ENCODE measurements at places on chromosomes 11 and 22. TPM values are rescaled to one million over a fixed set of nuclear protein-coding genes. Genes with fewer than 3 reads are reported as not detected.

GRCh38 chr11:131471976-131472375 is 101.6 kb downstream of the NTM start:
- no peak for DNase-seq

The CRYBB3 gene
- total RNA-seq = not detected

The FAM180B gene
- 0.20 TPM for total RNA-seq

- DNase-seq = no peak
Measured at GRCh38 chr11:128909438-128910125, 18.4 kb downstream of the KCNJ5 start.

- no peak for DNase-seq
Measured at GRCh38 chr11:46414466-46414796, 22.9 kb upstream of the CHRM4 start.

GRCh38 chr11:134585666-134586610 is 173.9 kb upstream of the B3GAT1 start:
- no peak for DNase-seq

DNA sequence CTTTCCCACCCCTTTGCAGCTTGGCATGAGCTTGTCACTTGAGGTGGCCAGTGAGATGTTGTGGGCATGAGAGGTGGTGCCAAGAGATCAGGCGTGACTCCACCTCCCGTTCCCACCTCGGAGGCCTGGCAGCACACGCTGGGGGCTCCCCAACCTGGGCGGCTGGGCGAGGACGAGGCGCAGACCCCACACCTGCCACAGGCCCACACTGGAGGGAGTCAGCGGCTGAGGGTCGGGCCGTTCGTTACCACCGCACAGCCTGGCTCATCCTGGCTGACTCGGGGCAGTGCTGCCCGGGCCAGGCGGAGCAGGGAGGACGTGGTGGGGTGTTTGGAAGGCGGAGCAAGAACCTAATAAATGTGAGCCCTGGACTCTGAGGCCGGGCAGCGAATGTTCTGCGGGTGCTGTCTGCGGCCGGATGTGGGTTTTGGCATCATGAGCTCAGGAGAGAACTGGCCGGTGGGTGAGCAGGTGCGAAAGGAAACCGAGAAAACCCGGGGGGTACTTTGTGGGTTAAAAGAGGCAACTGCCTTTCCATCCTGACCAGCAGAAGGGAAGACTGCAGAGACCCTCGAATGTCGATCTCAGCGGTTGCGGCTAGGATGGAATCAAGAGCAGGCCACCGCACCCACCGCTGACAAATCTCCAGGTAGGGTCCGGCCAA is 10.2 kb upstream of the IFITM3 start:
- no peak for DNase-seq

- no peak for DNase-seq
Measured at GRCh38 chr11:106379265-106379664, 301.8 kb downstream of the AASDHPPT start.

GRCh38 chr11:83051760-83052671 is 19.7 kb downstream of the RAB30 start:
- no peak for DNase-seq

The KCNA4 gene
- not detected for total RNA-seq

DNA sequence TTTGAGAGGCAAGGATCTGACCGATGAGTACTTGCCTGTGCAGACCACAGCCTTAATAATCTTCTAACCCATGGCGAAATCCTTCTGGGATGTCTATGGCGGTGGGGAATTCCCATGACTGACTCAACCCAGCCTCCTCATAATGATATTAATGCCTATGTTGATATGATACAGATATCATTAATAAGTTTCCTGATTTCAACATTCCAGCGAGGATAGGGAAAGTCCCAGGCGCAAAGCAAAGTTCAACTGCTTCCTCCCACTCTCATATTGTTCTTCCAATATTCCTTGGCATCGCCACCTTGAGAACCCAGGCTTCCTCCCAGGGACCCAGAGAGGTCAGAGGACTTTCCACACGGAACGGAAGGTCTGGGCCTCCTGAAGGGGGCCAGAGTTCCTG is 110.3 kb upstream of the TMEM45B start:
- DNase-seq = no peak

DNA sequence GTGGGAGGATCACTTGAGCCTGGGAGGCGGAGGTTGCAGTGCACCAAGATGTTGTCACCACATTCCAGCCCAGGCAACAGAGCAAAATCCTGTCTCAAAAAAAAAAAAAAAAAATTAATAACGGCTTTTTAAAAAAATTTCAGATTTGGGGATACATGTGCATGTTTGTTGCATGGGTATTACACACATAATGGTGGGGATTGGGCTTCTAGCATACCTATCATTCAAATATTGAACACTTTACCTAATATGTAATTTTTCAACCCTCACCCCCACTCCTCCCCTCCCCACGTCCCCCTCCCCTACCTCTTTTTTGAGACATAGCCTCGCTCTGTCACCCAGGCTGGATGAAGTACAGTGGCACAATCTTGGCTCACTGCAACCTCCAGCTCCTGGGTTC is 40.1 kb downstream of the ABTB2 start:
- no peak for DNase-seq

DNA sequence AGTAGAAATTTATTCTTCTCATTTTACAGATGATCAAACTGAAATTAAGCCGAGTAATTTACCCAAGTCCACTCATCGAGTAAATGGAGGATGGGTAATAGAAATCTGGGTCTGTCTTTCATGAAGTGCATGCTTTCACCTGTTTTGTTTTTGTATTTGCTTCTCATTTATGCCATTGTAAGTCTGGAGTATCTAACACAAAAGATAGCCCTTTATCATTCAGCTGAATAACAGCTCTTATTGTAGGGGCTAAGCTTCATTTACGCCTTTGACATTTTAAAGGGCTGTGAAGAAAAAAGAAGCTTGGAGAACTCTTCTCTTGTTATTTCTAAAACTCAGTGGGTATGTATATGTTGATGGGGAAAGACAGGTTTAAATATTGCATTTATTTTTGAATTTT is 1196.2 kb upstream of the TENM4 start:
- DNase-seq = no peak

The CADM1 gene
- total RNA-seq = 0.49 TPM

- no peak for DNase-seq
Measured at GRCh38 chr11:110833033-110833484, 120.8 kb upstream of the ARHGAP20 start.

The GLB1L3 gene
- total RNA-seq = not detected

DNA sequence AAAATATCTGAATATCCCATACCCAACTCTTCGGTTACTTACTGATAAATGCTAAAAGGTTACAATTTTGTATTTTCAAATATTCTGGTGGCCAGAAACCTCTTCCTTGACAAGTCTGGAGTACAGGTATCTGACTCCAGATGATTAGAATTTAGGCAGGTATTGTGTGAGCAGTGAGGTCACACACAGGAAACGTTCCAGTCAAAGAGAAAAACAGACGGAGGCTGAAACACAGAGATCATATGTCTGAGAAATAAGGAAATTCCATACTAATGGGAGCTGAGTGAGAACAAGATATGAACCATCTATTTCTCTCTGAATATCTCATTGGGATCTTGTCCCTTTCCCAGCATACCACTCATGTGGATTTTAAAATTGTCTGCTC is 89.4 kb upstream of the IGLL5 start:
- DNase-seq = no peak

GRCh38 chr11:64918017-64918416 is 1.0 kb upstream of the ATG2A start:
- DNase-seq = no peak

The RHOD gene
- total RNA-seq = not detected

DNA sequence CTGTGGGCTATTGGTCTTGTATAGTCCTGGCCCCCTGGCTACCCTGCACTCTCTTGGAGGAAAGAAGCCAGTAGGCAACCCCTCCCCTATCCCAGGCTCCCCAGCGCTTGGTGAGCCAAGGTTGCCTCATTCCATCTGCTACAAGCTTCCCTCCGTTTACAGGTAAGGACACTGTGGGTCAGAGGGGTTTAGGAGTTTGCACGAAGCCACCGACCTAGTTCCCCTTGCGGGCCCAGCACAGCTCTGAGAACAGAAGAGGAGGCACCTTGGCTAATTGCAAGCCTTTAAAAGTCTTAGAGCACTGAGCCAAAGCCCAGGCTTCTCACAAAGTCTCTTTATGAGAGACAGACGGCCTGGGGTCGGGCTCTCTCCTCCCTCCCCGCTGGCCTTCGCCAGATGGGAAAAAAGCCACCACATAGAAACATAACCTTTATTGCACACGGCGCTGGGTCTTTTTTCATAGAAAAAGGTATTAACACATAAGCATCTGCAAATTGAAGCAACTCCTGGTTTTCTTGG is 99.8 kb downstream of the CEP164 start:
- no peak for DNase-seq

The CFAP300 gene
- not detected for total RNA-seq

DNA sequence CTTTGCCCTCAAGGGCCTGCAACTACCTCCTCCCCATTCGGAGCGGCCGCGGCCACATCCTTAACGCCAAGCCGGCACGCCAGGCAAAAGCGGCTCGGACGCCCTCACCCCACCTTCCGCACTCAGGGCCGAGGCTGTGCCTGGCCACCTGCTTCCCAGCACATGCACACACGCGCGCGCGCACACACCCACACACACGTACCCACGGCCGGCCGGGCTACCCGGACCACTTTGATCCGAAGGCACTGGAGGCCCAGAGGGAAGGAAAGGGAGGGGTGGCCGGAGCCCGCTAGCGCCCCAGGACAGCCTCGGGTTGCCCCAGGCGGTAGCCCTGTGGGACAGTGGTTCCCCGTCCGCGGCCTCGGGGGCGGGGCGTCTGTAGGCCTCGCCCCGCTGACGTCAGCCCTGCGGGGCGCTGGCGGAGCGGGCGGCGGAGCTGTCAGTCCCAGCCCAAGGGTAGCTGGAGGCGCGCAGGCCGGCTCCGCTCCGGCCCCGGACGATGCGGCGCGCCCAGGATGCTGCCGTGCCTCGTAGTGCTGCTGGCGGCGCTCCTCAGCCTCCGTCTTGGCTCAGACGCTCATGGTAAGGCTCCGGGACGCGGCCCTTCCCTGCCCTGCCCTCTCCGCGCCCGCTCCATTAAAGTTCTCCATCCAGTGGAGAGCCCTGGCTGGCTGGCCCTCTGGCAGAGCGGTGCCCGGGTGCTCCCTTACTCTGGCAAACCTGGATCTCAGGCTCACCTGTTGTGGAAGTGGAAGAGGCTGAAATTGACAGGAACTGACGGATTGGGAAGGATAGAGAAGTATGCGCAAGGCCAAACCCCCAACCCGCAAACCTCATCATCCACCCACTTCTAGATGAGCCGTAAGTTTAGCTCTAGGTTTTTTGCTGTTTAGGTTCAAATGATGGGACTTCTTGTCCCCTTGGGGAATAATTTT is at the start of gene IL10RA:
Gene IL10RA, plus strand, starts transcription at position 442 of the 935 bp plus-strand sequence. Its CDS starts 74 bp downstream, at position 516.
- peak; percentile 92 for DNase-seq
